NCI-H446 (cell line): ENCODE measurements at places on chromosomes 1 and 21.
A peak's percentile ranks its signal among the peaks of the same experiment; 100 is the strongest.

GRCh38 chr1:223713546-223714420, 1.4 kb downstream of the CAPN2 start:
- no peak for DNase-seq

GRCh38 chr21:37463083-37463801, 96.7 kb downstream of the DYRK1A start:
- DNase-seq: peak; percentile 45

DNA sequence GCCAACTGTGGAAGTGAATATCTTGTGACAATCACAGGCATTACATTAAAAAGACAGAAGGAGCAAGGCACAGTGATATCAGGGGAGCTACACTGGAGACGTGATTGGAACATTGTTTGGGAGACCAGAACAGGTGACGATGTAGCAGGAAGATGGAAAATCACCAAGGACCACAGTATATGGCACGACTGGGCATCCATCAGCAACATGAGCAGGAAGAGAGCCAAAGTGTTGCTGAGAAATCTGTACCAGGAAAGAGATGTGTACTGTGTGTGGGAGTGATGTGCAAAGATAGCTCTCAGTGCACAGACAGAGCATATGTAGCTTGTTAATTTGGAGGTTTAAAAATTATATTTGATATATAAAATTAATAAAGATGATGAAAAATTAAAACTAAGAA, 790.6 kb upstream of the ADGRL2 start:
- DNase-seq: no peak

DNA sequence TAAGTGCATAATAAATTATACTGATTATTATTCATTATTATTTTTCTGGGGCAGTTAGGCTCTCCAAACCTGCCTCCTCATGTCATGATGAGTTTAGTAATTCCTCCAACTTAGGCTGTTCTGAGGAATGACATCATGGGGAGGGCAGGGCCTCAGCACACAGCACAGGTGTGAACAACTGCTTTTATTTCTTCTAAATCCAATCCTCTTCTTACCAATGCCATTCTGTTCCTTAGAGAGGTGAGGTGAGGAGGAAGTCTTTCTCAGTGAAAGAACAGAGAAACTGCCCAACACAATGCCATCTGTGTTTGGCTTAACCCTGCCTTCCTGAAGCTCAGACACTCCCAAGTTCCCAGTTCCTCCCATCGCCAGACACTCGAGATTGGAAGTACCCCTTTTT, 45.4 kb upstream of the WASF2 start:
- no peak for DNase-seq

GRCh38 chr1:48777219-48777895, 666 bp upstream of the BEND5 start:
- no peak for DNase-seq

- no peak for DNase-seq
Measured at GRCh38 chr1:170929412-170929834, 5.9 kb upstream of the MROH9 start.

DNA sequence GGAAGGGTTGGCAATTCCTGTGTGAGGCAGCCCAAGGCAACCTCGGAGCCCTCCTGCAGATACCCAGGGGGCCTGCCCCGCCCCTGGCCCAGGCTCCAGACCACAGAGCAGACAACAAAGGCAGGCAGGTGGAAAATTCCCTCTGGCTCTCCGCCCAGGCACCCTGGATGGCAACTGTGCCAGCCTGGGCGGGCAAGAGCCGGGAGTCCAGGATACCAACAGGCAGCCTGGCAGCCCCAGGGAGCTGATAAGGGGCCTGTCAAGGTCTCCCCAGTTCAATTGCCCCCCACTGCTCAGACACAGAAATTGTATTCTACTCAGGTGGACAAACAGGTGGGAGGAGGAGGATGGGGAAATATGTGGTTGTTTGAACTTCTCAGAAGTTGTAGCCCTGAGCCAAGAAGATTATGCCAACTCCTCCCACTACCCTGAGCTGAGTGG, 15.4 kb upstream of the GPR37L1 start:
- peak; percentile 68 for DNase-seq

GRCh38 chr1:171835891-171836290, 5.4 kb upstream of the DNM3 start:
- no peak for DNase-seq

DNA sequence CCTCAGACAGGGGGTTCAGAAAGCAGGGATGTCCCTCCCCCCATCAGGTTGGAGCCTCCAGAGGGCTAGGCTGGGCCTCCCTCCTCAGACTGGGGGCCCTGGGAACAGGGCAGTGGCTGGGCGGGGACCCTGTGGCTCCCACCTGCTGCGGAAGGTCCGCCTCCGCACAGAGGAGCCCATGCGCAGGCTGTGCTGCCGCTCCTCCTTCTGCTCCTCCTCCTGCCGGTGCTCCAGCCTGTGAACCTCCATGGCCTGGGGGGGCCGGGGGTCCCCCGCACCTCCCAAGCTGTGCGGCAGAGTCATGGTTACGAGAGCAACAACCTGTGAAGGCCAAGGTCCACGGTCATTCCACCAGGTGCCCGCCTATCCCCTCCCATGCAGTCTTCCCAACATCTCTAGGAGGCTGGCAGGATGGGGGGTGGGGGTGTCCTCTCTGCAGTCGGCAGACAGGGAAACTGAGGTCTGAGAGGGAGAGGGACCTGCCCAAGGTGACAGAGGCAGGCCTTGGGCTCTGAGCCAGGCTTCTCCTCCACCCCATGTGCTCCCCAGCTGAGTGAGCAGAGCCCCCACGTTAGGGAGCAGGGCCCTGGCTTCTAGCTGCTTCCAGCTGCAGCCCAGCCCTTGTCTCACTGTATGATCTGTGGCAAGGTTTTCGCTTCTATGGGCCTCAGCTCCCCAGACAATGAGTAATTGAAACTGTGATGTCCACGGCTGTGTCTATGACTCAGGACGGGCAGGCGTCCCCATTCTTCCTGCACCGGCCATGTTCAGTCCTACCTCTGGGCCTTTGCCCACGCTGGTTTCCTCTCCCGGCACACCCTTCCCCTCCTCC, 3.4 kb downstream of the MYOM3 start:
- no peak for DNase-seq

DNA sequence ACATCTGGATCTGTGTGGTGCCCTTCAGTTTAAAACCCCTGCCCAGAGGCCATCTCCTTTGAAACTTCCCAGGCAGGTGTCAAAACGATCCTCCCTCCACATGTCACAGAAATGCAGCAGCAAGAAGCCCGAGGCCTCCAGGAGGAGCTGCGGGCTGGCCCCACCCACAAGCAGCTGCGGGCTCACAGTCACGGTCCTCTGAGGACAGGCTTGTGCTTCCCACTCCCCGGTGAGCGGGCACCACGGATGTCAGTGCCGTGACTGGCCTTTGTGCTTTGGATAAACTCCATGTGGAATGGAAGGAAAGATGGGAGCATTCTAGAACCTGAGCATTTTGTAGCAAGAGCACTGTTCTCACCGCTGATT, 65.8 kb downstream of the SIK1 start:
- DNase-seq: no peak

GRCh38 chr1:234626391-234626790, 16.4 kb upstream of the IRF2BP2 start:
- no peak for DNase-seq

DNA sequence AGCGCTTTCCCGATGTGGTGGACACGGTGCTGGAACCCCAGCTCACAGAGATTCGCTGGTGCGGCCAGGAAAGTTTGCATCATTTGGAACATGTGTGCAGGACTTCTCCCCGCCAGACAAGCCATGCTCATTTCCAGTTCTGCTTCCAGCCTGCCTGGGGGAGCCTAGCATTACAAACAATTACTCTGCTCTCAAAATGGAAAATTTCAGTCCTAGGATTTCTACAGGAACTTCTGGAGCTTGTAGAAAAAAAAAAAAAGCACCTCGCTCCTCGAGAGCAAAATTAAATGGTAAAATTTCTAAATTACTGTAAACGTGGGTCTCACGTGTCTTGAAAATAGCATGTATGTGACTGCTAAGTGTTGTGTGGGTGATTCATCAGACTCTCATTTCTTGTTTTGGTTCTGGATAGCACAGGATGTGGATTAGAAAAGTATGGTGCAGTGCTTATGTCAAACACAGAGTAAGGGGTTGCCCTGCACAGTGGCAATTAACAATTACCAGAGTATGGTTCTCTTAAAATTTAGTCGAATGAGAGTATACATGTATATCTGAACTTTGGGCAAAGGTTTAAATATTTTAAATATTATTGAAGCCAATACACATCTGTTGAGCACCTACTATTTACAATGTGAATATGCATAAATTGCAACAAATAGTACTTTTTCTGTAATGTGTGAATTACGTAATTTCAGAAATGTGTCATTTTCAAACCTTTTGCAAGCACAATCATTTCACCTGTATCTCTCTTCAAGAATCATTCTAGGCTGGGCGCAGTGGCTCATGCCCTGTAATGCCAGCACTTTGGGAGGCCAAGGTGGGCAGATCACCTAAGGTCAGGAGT, 61.8 kb upstream of the PTGFRN start:
- no peak for DNase-seq

- no peak for DNase-seq
Measured at GRCh38 chr1:219109424-219110018, 64.2 kb upstream of the LYPLAL1 start.

- no peak for DNase-seq
Measured at GRCh38 chr21:27315373-27315772, 348.5 kb upstream of the ADAMTS5 start.

DNA sequence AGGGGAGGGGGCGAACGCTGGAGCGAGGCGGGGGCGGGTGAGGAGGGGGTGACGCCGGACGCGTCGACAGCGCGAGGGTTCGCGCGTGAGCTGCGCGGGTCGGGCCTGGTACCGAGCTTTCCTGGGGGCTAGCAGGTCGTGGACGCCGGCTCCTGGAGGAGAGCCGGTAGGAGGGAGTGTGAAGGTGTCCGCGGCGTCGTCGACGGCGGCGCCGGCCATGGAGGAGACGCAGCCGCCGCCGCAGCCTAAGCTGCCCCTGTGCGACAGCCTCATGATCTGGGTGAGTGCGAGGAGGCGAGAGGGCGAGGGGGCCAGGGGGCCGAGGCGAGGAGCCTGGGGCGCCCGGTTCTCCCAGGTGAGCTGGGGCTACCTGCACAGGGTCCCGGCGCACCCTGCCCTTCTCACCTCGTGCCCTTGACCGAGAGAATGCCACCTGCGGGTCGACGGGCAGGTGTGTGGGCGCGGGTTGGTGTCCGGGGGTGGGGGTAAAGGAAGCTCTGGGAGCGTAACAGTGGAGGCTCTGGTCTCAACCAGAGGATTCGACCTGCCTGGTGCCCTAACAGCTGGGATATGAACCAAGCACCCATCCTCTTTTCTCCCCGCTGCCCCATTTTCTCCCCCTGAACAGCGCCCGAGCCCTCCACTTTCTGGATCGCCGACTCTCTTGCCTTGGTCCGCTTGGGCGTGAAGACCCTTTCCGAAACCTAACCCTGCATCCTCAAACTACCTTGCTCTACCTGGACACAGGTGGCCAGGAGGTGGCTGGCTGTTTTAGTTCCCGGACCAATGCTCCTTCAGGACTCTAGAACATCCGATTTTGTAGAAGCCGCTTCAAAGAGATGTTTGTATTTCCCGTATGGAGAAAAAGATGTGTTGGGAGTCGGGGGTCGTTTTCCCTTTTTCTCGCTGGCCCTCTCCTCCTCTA, at the start of gene HOOK1:
Gene HOOK1 (plus strand): TSS at position 49 of the 925 bp plus-strand sequence. CDS start 169 bp downstream, at position 218.
- DNase-seq: no peak

- no peak for DNase-seq
Measured at GRCh38 chr21:44065428-44065827, 41.8 kb upstream of the PWP2 start.

DNA sequence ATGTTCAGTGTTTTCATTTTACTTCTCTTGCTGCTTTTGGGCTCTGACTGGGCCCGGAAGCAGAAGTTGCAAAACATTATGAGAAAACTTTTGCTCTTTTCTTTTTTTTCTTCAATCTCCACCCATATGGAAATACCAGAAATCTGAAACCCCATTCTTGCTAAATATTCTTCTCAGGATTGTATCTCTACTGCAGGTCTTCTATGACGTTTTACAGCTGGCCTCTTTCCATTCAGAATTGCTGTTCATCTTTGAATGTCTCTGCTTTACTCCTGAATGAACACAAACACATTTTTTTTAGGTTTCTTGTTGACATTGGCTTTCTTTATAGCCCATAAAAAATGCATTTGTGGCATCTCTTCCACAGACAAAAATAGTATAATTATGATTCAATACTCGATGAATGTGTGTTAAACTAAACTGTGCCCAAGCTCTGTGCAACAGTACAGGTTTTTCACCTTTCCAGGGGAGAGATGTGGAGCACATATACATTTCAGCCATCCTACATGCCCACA, 18.8 kb downstream of the PTPRC start:
- peak; percentile 43 for DNase-seq

GRCh38 chr1:221962385-221962784, 220.5 kb upstream of the DUSP10 start:
- no peak for DNase-seq

- DNase-seq: peak; percentile 9
Measured at GRCh38 chr1:236608930-236609726, 4.8 kb upstream of the HEATR1 start.

- DNase-seq: no peak
Measured at GRCh38 chr1:31413405-31414001, 490 bp downstream of the SERINC2 start.

GRCh38 chr1:31779687-31780086, 15.5 kb upstream of the ADGRB2 start:
- DNase-seq: no peak

GRCh38 chr1:151516031-151516511, 4.9 kb downstream of the CGN start:
- DNase-seq: no peak

DNA sequence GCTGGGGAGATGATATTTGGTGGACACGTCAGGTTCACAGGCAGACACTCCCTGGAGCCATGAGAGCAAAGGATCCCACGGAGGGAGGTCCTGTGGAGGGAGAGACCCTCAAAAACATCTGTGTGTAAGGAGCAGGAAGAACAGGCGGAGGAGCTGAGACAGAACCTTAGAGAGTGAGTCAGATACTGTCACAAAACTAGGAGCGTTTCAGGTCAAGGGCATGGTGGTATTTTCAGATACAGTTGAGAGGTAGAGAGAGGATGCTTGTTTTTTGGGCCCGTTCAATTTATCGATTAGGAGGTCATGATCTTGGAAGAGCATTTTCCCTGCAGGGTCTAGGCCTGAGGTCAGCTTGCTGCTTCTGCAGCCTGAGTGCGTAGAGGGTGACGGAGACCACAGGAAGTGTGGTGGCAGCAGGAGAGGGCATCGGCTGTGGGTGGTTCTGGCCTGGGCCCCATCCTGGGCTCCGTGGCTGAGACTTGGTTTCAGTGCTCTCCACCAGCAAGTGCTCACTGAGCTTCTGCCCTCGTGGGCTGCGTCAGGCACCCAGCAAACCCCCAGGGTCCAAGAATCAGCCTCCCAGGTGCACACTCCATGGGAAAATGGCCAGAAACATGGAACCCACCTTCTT, 39.9 kb downstream of the SPSB1 start:
- DNase-seq: no peak

- no peak for DNase-seq
Measured at GRCh38 chr1:10080523-10080922, 47.8 kb downstream of the UBE4B start.

- no peak for DNase-seq
Measured at GRCh38 chr1:14404862-14405301, 193.6 kb upstream of the KAZN start.
